ENCODE measurements at places on chromosomes 5 and 9.

DNA sequence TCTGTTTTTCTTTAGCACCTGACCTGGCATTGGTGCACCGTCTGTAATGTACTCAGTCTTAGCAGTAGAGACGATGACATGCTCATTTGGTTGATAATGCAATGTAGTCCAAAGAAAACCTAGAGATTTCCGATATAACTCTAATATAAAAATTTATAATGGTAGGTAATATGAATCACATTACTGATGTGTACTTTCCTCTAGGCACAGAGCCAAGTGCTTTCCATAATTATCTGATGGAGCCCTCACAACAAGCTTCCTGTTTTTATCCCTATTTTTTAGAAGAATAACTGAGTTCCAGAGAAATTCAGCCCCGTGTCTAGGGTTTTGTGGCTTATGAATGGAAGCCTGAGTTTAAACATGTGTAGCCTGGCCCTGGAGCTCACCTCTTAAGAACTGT lies 53.7 kb downstream of the KDM4C start:
- DNase-seq: no peak

DNA sequence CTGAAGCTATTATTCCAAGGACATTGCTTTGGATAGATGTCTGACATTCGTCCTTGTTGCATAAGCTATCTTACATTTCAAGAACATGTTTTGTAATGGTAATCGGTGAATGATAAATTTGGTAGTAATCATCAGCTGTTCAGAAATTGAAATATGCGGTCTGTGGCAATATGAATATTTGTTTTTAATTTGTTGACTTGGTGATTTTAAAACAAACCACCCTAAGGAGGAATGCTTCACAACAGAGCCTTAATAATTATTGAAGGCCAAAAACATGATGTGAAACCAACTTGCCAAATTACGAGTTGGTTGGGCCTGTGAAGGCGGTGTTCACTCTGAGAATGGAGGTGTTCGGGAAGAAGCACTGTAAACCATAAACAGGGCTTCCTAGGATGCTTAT lies 149.7 kb upstream of the TUT7 start:
- DNase-seq: no peak

DNA sequence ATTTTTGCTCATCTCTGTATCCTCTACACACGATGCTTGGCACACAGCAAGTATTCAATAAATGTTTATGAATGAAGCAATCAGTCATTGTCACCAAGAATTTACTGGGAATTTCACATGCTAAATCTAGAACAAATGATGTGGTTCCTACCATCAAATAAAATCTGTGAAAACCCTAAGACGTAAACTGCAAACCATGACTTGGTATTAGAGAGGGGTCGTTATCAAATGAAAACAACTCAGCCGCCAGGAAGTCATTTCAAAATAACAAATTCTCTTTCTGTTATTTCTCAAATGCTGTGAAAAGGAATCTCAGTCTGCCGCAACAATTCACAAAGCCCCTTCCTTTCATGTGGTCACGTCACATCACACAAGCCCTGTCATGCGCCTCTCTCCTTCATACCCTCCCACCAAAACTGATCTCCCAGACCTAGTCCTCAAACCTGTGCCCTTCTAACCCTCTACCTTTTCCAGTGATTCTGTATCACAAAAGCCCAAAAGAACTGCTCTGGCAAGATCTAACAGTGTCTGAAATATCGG lies 173.6 kb downstream of the DEPDC1B start:
- no peak for DNase-seq

- no peak for DNase-seq
These were observed 269.9 kb downstream of the MAN2A1 start for GRCh38 chr5:109959652-109960051.

GRCh38 chr9:101468116-101468515 lies 32.5 kb upstream of the ALDOB start:
- DNase-seq: no peak
